HEK293T (cell line): ENCODE measurements at places on chromosomes 1 and 21.

DNA sequence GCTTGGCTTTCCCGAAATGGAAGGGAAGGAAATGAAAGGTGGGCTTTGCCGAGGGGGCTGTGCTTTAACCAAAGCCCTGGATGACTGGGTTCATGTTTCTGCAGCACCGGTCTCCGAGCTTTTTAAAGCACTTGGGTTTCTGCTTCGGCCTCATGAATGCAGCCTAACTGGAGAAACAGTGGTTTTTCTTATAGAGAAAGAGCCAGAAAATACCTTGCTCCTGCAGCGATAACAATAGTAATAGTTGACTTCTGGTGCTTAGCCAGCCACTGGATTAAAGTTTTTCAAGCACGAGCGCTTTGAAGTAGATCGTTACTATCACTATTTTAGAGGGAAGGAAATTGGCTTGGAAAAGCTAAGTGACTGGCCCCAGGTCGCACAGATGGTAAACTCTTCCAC is 500 bp upstream of the DOCK7 start:
- no peak for DNase-seq

GRCh38 chr1:154829062-154829461 is 41.0 kb downstream of the KCNN3 start:
- no peak for DNase-seq

DNA sequence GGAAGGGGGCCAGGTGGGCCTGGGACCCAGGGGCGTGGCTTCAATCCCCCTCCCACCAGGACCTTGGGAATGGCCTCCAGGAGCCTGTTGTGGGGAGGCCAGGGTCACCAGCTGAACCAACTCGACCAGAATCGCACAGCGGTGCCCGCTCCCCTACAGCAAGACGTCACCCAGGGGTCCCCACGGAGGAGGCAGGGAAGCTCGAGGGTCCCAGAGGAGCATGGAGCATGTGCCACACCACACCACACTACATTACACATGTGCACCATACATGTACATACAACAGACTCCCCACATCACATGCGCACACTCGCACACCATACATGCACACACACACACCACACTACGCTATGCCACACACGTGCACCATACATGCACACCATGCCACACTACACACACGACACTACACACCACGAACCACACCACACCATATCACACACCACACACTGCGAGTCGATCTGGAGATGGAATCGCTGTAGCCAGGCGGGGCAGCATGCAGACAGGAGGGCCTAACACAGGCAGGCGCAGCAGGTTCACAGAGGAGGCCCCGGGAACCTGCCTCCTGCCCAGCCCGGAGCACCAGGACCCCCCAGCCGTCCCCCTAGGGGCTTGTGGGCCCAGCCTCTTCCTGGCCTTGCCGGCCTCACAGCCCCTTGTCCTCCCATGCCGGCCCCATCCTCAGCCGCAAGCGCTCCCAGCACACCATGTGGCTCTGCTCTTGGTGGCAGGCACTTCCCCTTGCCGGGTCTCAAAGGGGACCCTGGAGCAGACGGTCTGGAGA is 596 bp downstream of the ITGB2 start:
- DNase-seq: no peak

- DNase-seq: no peak
These were observed 1632.3 kb downstream of the KCNT2 start for GRCh38 chr1:194975913-194976312.

- DNase-seq: no peak
These were observed 7.5 kb downstream of the MASP2 start for GRCh38 chr1:11039351-11040104.

- DNase-seq: no peak
These were observed 73.3 kb upstream of the KLHDC7A start for GRCh38 chr1:18407166-18408045.

GRCh38 chr1:198776602-198777029 is 137.8 kb downstream of the PTPRC start:
- DNase-seq: no peak

- peak; percentile 31 for DNase-seq
These were observed at the start of gene KCNK2 for GRCh38 chr1:215082532-215083382. KCNK2 (plus strand) TSS chr1:215082737; CDS start chr1:215083386, 649 bp downstream.
